Forelimb muscle (tissue), 1 donor: ENCODE measurements at places on chromosomes 1 and 21. TPM values are rescaled to one million over a fixed set of nuclear protein-coding genes. Genes with fewer than 3 reads are reported as not detected.

DNA sequence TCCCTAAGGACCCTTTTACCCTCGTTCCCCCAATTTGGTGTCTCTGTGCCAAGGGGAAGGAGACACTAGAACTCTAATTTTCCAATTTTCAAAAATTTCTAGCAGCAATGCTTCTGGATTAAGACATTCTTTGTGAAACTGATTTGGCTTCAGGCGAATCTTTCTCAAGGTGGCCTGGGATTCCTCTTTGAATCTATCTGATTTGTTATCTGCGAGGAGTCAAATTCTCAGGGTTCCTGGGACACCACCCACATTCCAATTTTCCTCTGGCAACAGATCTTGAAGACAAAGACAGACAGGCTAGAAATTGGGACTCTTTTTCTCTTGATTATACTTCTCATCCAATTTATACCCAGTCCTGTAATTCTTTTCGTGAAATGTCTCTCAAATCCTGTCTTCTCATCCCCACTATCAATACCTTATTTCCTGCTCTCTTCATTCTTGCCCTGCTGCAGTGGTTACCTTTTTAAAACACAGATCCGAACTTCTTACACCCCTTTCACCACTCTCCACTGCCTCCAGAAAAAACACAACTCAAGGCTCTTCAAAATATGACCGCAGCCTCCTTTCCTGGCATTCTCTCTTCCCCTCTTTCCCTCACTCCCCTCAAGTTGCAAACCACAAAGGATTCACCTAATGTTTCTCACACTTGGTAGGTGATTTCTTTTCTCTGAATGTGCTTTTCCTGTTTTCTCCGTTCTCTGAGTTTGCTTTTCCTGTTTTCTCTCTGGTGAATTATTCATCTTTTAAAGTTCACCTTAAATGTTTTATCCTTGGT lies 2.7 kb upstream of the MPZL1 start:
- DNase-seq = no peak

DNA sequence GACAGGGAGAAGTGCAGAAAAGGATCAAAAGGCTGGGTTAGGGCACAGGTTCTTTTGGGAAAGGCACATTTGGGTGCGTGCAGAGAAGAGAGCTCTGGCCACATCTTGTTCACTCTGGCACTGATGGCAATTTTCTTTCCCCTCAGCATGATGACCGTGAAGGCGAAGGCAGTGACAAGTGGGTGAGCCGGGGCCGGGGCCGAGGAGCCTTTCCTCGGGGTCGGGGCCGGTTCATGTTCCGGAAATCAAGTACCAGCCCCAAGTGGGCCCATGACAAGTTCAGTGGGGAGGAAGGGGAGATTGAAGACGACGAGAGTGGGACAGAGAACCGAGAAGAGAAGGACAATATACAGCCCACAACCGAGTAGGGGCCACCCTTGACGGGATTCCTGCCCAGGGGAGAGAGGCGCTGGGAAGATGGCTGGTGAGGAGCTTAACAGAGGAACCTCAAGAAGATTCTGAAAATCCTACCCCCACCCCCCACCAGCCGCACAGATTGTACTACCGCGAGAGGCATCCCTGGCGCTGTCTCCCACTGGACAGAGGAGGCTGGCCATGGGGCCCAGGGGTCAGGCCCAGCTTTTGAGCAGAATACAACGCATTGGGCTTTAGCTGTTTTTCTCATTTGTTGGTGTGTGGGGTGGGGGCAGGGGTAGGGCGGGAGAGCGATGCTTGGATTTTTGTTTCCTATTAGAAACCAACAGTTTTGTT lies 2.4 kb upstream of the SH3D21 start:
- no peak for DNase-seq

GRCh38 chr1:3922201-3922725 lies 22.2 kb upstream of the C1orf174 start:
- no peak for DNase-seq

GRCh38 chr1:8671306-8671917 lies 146.0 kb downstream of the RERE start:
- DNase-seq = peak; percentile 80

GRCh38 chr1:156025876-156026275 lies 5.1 kb upstream of the SSR2 start:
- no peak for DNase-seq

DNA sequence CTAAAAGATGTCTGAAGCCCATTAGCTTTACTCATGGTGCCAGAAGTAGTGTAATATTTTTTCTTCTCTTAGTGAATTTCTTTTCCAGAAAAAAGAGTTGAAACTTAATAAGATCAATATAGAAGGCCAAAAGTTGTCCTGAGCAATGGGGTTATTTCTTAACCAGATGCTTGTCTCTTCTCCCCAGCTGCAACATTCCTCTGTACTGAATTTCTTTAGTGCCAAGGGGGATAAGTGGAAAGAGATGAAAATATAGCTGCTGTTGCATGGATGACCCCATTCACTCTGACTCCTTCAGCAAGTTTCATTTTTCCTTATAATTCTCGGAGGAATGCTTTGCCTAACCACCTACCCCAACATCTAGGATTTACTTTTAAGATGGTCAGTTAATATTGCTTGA lies 675.0 kb downstream of the USP25 start:
- DNase-seq = peak; percentile 65

GRCh38 chr1:165047994-165048393 lies 308.5 kb downstream of the LMX1A start:
- DNase-seq = no peak

DNA sequence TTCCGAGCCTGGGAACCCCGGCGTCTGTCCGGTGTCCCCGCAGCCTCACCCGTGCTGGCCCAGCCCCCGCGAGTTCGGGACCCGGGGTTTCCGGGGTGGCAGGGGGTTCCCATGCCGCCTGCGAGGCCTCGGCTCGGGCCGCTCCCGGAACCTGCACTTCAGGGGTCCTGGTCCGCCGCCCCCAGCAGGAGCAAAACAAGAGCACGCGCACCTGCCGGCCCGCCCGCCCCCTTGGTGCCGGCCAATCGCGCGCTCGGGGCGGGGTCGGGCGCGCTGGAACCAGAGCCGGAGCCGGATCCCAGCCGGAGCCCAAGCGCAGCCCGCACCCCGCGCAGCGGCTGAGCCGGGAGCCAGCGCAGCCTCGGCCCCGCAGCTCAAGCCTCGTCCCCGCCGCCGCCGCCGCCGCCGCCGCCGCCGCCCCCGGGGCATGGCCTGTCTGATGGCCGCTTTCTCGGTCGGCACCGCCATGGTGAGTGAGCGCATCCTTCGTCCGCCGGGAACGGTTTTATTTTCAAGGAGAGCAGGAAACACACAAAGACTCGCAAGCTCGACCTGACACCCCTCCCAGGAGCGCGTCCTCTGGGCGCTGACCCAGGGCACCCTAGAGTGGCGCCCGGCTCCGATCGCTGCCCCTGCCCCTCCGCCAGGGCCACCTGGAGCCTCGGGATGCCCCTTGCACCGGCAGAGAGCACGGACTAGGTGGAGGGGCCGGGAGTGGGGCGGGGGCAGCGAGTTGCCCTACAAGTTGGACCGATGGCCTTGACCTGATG lies at the start of gene ABCG1:
Gene ABCG1, plus strand, starts transcription at position 305 of the 770 bp plus-strand sequence. Its CDS starts 123 bp downstream, at position 428.
- no peak for DNase-seq

DNA sequence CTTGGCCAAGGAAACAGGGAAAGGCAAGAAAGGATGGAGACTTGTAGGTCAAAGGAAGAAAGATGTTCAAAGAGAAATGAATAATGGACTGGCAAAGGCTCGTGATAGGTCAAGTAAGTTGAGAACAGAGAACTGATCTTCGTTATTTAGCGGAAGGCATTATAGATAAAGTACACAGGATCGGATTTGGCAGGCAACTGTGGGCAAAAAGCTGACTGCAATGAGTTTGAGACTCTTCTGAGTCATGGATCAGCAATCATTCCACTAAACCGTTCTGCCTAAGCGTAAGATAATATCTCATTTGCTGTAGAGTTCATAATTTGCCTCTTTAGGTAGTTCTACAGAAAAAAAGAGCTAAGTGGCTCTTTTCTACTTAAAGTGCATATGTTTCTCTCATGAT lies 34.1 kb downstream of the KRTAP21-3 start:
- no peak for DNase-seq

DNA sequence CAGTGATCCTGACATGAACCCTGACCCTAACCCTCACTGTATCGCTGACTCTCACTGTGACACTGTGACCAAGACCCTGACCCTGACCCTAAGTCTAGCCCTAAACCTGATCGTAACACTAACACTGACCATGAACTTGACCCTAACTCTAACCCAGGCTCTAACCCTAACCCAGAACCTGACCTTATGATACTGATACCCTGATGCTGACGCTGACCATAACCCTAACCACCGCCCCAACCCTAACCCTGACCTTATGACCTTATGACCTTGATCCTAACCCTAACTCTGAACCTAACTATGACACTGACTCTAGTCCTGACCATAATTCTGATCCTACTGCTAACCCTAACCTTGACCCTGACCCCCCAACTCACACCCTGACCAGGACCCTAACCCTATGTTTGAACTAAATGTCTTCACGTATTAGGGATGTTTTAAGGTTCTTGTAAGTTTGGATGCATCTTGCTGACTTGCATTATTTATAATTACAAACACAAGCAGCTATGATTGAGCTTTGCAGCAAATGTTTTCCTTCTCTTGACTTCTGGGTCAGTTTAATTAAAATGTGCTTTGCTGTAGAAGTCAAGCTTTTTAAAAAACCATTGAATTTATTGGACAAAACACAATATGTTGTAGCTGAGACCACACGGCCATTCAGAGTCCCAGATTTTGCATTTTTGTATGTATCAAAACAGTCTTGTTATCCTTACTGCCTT lies 23.9 kb upstream of the PRSS38 start:
- DNase-seq = no peak

DNA sequence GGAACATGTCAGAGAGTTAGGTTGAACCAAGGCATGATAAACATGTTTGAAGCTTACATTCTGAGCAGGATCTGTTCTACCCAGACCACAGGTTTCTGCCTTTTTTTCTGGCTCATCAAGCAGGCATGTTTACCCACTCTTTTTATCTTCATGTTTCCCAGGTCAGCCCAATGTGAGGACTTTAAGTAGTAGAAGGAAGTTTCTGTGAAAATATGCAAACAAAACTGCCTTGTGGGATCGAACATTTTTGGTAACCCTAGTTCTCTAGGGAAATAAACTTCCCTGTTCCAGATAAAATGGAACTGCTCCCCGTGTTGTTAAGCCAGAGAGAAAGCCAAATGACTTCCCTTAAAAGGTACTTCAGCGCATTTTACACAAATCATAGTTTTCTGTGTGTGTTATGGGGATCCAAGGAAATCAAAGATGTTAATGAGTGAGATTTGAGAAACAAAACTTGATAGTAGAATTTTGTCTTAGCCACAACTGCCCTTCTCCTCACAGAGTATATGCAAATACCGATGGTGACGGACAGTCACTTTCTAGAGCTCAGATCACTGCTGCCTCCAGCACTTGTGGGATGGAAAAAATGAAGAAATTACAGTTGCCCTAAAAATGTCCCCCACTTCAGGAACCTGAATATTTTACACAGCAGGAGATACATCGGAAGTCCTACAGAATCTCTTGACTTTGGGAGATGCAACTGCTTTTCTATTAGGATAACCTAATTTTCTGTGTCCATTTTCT lies 765 bp upstream of the HIPK1 start:
- no peak for DNase-seq

DNA sequence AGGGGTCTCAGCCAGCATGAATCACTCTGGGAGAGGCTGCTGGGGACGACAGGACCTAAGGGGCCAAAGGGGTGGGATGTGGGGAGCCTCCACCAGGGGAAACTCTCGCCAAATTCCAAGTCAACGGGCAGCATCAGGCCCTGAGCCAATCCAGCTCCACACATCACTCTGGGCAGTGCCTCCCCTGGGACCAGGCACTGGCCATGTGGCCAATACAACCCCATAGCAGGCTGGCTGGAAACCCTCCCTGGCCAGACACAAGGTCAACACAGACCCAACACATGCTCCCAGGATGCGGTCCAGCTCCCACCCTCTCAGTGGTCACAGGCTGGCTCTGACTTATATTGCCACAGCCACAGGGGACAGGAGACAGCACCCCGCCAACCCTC lies 60.0 kb downstream of the MEGF6 start:
- DNase-seq = no peak

- peak; percentile 17 for DNase-seq
These were observed 107.3 kb downstream of the UCHL5 start for GRCh38 chr1:192951691-192952460.

DNA sequence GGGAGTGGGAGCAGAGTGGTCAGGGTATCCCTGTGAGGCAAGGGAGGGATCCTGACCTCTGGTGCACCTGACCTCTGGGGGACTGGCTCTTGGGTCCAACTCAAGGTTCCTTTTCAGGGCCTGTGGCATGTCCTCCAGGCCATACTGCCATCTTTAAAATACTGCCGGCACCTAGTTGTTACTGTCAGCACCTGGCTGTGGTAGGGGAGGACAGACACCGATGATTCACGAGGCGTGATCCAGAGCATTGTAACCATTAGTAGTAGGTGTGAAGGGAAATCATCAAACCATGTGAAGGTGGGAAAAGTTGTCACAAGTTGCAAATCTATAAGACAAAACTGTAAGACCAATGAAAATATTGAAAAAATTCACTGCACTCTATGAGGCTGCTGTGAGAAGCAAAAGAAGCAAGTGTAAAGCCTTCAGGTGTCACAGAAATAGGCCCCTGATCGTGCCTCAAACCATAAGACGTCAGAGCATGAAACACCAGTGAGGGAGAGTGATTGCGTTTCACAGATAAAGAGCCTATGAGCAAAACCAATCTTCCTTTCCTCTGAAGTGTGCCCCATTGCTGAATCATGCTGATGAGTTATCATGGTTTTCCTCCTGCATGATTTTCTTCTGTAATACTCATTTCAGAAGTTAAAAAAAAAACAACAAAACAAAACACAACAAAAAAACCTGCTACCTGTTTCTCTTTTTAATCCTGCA lies 55.3 kb downstream of the CDC7 start:
- no peak for DNase-seq

DNA sequence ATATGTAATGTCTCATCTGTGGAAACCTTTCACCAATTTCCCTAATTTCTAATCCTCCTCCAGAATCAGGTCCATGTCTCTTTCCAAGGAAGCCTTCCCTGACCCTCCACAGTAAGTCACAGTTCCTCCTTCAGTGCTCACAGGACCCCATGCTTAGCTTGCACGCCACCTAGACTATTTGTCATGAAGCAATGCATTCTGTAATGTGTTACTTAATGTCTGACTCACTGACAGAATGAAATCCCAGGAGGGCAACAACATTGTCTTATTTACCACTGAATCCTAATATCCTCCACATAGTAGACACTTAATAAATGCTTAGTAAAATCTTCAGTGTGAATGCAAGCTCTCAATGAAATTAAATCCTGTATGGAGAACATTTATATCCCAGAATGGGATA lies 245.9 kb upstream of the PLD5 start:
- DNase-seq = no peak

GRCh38 chr1:185594786-185595410 lies 139.3 kb upstream of the HMCN1 start:
- no peak for DNase-seq

The POTED gene
- polyA plus RNA-seq = not detected

The LINGO4 gene
- polyA plus RNA-seq = 0.47 TPM

The PRAMEF11 gene
- not detected for polyA plus RNA-seq

The SESN2 gene
- polyA plus RNA-seq = 3.6 TPM

The WNT9A gene
- 11.2 TPM for polyA plus RNA-seq
